AG08395 (cell line): ENCODE measurements at places on chromosomes 5 and 9.

- DNase-seq, result peak; percentile 68
These were observed 123.6 kb downstream of the PALM2AKAP2 start for GRCh38 chr9:109903515-109904138.

- no peak for DNase-seq
These were observed 32.2 kb upstream of the LARP1 start for GRCh38 chr5:154722936-154723335.

GRCh38 chr5:20680718-20681302 is 692.8 kb upstream of the CDH18 start:
- no peak for DNase-seq

- no peak for DNase-seq
These were observed 49.5 kb downstream of the AMBP start for GRCh38 chr9:114028646-114029045.

GRCh38 chr5:9231842-9232241 is 314.0 kb downstream of the SEMA5A start:
- no peak for DNase-seq

GRCh38 chr9:85339338-85339737 is 402.4 kb downstream of the AGTPBP1 start:
- DNase-seq, result no peak

- no peak for DNase-seq
These were observed 1.3 kb downstream of the TCF7 start for GRCh38 chr5:134115806-134116175.

DNA sequence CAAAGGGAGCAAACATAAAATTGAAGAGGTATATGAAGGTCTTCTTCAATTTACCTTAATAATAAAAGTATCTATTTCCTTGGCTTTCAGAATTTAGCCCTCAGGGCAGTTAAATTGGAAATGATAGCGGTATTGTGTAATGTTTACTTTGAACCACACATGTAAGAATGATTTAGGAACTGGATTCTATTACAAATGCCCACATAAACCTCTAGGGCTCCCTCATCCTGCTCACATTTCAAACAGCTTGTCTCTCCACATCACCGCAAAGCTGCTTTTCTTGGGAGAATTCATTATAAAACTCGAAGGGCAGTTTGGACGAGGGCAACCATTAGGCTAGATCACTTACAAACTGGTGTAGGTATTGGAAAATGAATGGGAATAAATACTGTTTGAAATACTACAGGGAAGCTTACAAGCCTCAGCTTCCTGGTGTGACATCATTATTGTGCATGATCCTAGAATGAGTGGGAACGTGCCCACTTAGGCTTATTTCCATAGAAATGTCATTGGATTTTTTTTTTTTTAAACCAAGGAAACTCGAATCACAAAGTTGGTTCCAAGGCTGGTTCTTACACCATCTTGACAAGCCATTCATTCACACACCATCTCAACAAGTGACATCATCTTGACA is 47.3 kb downstream of the MTRR start:
- no peak for DNase-seq
